ENCODE measurements at places on chromosomes 5 and 9. TPM values are rescaled to one million over a fixed set of nuclear protein-coding genes. Genes with fewer than 3 reads are reported as not detected.
A peak's percentile ranks its signal among the peaks of the same experiment; 100 is the strongest.

DNA sequence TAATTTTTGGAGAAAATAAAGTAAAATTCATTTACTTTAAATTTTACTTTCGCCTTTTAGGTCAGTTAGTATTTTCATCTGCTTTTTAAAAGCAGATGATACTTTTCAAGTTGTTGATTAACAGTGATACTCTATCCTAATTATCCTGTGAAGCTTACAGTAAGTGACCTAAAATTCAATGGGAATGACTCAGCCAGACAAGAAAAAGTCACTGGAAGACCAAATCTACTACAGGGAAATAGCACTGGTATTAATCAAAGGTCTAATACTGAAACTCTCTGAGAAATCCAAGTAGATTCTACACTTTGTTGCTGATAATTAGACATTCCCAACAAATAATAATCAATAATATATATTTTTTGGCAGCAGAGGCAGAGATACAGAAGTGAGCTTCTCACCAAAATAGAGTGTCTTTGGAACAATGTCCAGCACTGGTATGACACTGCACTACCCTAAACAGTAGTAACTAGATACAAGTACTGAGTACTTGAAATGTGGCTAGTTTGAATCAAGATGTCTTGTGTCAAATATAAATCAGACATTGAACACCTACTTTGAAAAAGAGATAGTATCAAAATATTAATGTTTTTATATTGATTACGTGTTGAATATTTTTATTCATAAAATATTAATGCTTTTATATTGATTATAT is 22.8 kb upstream of the ELL2 start:
- H3K36me3 ChIP-seq: no peaks in the 10 kb centered on the region
- H3K4me1 ChIP-seq: peaks cover 47% of the 10 kb centered on the region
- no peak for DNase-seq
- no peak overlapping the region for H3K4me3 ChIP-seq

GRCh38 chr9:95462249-95463147 is 54.3 kb downstream of the PTCH1 start:
- peak overlapping the region; percentile 68 for H3K4me3 ChIP-seq
- H3K27ac ChIP-seq: peak overlapping the region; percentile 81
- no peak for DNase-seq

DNA sequence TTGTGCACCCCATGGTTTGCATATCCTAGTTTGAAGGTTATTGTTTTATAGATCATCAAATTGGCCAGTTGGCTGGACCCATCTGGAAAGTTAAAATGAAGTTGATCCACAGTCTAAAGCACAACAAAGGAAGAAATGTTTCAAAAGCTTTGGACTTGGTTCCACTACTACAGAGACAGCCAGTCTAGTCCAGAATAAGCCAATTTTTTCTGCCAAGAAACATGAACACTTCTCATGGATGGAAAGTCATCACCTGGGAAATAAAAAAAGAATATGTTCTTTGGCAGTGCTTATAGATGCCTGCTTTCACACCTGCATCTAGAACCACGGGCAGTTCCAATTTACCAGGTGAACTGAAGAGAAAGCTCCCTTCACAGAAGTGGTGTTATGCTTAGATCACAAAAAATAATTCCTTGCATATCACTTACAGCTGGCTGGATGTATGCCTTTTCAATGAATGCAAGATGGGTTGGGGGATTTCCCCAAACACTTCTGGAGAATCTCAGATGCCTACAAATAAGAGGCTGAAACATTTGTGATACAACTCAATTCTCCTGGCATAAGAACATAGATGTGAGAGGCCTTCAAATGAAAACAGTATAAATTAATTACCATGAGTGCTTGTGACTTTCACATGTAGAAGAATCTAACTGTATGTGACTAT is 26.9 kb downstream of the C9 start:
- H3K4me1 ChIP-seq: no peaks in the 10 kb centered on the region
- no peak overlapping the region for H3K4me3 ChIP-seq
- no peaks in the 10 kb centered on the region for H3K36me3 ChIP-seq
- H3K27me3 ChIP-seq: peaks cover 16% of the 10 kb centered on the region

DNA sequence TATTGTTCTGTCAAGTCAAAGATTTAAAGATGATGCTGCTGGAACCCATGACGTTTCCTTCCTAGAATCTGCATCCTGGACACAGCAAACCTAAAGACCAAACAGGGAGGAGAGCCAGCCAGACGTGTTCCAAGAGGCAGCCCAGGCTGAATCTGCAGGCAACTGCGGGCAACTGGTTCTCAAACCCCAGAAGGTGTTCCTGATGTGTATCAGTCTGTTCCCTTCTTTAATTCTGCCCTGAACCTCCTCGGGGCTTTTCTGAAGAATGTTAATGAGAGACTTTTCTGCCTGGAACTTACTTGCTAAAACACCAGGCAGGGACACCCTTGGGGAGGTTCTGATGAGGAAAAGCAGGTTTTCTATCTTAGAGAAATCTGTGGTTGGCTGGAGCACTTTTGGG is 132.8 kb upstream of the RETREG1 start:
- peaks cover 13% of the 10 kb centered on the region for H3K4me1 ChIP-seq
- no peak for DNase-seq
- no peak overlapping the region for H3K27ac ChIP-seq
- H3K36me3 ChIP-seq: peaks cover 13% of the 10 kb centered on the region

- no peaks in the 10 kb centered on the region for H3K36me3 ChIP-seq
- DNase-seq: peak; percentile 60
- H3K27me3 ChIP-seq: peaks cover 52% of the 10 kb centered on the region
- H3K4me1 ChIP-seq: no peaks in the 10 kb centered on the region
- no peak overlapping the region for H3K4me3 ChIP-seq
Observed at GRCh38 chr9:133643362-133643755, 7.2 kb downstream of the DBH start.

DNA sequence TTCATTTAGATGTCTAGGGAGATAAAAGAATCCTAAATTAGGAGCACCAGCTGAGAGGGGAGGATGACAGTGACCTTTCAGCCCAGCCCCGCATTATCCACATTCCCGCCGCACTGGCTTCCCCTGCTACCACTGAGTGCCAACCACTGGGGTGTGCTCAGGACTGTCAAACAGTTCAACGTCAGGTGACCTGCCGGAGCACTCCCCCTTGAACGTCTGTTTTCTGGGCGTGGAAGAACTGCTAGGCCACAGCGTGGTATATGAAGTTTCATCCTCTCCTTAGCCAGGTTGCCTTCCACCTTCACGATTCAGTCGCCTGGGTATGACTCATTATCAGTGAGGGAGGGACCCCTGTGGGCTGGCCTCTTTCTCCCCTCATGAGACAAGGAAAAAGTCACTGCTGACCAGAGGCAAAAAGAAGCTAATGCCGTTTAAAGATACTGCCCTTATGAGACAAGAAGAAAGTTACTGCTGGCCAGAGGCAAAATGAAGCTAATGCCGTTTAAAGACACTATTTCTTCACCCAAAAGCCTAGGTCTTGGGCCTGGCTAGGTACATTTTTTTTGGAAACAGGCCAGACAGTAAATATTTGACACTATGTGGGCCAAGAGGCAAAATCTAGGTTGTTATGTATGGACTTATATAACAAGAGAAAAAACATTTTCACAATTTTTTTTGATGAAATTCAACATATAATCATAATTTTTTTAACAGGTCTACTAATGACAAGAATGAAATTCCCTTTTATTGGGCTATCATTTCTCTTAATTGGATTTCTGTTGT is 4.6 kb downstream of the NMRK1 start:
- no peak overlapping the region for H3K27ac ChIP-seq
- peaks cover 21% of the 10 kb centered on the region for H3K4me1 ChIP-seq
- no peak for DNase-seq
- no peak overlapping the region for H3K4me3 ChIP-seq

GRCh38 chr5:146205499-146206202 is 2.2 kb downstream of the RBM27 start:
- H3K4me3 ChIP-seq: no peak overlapping the region
- H3K36me3 ChIP-seq: no peaks in the 10 kb centered on the region
- no peaks in the 10 kb centered on the region for H3K27me3 ChIP-seq
- H3K4me1 ChIP-seq: peaks cover 22% of the 10 kb centered on the region
- no peak overlapping the region for H3K27ac ChIP-seq
- DNase-seq: no peak

- H3K36me3 ChIP-seq: no peaks in the 10 kb centered on the region
- no peak overlapping the region for H3K27ac ChIP-seq
- no peak overlapping the region for H3K4me3 ChIP-seq
- H3K27me3 ChIP-seq: no peaks in the 10 kb centered on the region
- no peak for DNase-seq
Observed at GRCh38 chr5:3844266-3844665, 248.6 kb downstream of the IRX1 start.

FOXD4L3 gene
- total RNA-seq: not detected

GFI1B gene
- not detected for total RNA-seq

DND1 gene
- total RNA-seq: 1.3 TPM

CKMT2 gene
- total RNA-seq: not detected

PTGER4 gene
- total RNA-seq: 4.9 TPM

ABHD17B gene
- 12.5 TPM for total RNA-seq
